H54 (cell line): ENCODE measurements at places on chromosomes 7 and 10.
A peak's percentile ranks its signal among the peaks of the same experiment; 100 is the strongest.

DNA sequence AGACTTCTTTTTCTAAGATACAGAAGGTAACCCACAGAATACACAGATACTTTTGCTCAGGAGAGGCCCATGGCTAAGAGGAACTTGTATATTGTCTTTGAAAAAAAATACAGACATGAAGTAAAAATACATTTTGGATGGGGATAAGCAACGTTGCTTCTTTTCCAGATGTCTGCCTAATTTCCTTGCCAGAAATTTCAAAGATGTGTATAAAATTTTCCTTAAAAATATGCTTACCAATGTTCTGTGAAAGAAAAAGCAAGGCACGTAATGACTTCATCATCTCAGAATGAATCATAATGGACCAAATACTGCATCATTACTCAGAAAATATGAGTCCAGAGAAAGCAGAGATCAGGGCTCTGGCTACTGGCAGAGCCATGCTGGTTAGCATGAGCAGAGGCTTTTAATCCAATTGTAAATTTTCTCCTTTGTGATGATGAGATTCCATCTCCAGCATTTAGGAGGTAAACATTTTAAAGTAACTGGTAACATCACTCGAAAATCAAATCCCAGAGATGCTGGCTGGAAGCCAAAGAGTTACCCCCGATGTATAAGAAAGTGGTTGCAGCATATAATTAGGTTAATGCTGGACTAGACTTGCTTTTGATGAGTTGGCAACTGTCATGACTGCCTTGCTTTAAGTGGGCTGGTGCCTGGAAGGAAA lies 272.5 kb downstream of the SEMA3A start:
- no peak for DNase-seq

GRCh38 chr10:3180355-3181025 lies 7.9 kb upstream of the PITRM1 start:
- DNase-seq = no peak

DNA sequence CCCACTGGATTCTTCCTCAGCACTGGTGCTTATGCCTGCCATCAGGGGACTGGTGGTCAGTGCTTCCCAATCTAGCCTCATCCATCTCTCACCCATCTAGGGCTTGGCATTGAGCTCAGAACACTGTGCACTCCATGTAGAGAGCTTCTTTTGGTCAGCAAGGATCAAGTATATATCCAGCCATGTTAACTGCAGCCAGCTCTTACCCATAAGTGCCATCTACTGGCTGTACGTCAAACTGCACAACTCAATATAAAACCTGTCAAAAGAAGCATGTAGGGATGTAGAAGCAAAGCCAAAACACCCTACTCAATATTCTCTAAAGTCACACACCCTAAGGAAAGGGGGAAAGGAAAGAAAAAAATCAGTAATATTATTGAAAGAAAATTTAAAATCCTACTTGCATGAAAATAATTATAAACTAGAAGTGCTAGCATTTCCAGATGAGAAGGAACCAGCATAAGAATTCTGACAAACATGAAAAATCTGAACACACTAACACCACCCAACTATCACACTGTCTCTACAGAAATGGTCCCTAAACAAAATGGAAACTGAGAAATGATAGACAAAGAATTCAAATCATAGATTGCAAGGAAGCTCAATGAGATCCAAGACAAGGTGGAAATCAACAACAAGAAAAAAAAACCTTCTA lies 531.1 kb upstream of the STEAP1 start:
- DNase-seq = no peak

DNA sequence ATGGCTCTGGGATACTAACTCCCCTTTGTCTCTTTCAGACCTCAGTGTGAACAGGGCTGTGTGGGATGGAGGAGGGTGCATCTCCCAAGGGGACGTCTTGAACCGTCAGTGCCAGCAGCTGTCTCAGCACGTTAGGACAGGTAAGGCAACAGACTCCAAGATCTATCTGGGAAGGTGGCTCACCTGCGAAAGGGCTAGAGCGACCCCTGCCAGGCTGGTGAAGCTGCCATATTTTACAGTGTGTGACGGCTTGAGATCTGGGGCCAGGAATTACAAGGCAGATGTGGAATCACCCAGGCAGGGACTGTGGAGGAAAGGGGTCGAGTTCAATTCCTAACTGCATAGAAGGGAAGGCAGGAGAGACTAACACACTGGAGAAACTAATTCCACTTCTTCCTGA lies 11.2 kb downstream of the MUC17 start:
- no peak for DNase-seq

GRCh38 chr10:43796781-43797180 lies 148.1 kb upstream of the ZNF32 start:
- DNase-seq = no peak

GRCh38 chr10:81306971-81307782 lies 567.8 kb upstream of the NRG3 start:
- no peak for DNase-seq

GRCh38 chr10:114996542-114996941 lies 58.5 kb downstream of the TRUB1 start:
- DNase-seq = no peak

DNA sequence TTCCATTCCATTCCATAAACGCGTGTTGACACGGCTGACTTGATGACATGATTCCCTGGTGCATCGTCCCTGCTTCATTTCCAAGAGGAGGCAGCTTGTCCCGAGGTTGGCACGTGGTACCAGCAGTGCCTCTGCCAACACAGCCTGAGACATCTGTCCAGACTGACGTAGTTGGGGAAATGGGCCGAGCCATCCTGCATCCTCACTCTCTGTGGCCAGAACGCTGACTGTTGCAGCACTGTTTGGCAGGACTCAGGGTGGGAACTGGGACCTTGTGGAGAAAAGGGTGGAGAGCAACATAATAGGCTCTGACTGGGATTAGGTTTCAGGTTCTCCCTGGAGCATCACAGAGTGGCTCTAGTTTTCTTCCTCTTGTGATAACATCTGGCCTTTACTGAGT lies 118.6 kb upstream of the BTBD16 start:
- DNase-seq = no peak

DNA sequence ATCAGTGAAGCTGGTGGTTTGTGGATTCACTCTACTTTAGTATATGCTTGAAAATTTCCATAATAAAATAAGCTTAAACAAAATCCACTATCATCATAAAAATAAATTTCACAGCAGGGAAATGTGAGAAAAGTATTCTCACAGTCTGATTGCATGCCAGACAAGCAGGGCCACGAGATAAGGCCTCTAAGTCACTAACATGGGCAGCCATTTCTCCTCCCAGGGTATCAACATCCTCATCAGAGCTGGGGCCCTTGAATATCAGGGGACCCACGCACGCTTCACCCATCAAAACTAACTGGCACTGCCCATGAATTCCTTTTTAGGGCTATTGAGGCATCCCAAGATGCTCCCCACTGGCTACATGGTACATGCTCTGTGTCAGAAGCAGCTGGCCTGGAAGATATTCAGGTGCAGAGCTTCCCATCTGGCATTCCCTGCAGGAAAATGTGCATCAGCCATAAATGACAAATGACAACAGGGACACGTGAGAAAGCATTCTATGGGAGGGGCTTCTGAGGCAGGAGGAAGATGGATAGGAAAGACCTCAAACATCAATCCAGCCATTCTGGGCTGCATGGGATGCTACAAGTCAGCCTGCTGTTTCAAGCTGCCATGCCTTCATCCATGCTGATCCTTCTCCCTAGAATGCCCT lies 17.4 kb downstream of the CCDC6 start:
- no peak for DNase-seq

- DNase-seq = peak; percentile 26
Observed at GRCh38 chr7:144437370-144438191, 34.1 kb upstream of the NOBOX start.

GRCh38 chr10:106183041-106183440 lies 981.5 kb downstream of the SORCS1 start:
- no peak for DNase-seq

GRCh38 chr7:28077616-28078015 lies 103.0 kb downstream of the JAZF1 start:
- no peak for DNase-seq

DNA sequence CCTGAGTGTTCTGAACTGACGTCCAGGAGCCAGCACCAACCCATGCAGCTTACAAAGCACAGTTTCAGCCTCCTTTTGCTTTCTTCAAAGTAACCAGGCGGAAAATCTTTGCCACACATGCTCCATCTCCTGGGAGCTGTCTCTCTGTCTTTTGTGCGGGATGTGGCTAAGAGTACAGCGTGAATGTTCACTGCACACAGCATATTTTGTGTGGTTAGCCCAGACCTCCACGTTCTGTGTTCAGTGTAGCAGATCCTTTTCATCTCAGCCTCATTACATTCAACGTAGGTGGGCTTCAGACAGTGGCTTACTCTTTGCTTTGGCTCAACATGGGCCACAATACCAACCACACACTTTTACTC lies 200.8 kb downstream of the TNS3 start:
- DNase-seq = no peak

DNA sequence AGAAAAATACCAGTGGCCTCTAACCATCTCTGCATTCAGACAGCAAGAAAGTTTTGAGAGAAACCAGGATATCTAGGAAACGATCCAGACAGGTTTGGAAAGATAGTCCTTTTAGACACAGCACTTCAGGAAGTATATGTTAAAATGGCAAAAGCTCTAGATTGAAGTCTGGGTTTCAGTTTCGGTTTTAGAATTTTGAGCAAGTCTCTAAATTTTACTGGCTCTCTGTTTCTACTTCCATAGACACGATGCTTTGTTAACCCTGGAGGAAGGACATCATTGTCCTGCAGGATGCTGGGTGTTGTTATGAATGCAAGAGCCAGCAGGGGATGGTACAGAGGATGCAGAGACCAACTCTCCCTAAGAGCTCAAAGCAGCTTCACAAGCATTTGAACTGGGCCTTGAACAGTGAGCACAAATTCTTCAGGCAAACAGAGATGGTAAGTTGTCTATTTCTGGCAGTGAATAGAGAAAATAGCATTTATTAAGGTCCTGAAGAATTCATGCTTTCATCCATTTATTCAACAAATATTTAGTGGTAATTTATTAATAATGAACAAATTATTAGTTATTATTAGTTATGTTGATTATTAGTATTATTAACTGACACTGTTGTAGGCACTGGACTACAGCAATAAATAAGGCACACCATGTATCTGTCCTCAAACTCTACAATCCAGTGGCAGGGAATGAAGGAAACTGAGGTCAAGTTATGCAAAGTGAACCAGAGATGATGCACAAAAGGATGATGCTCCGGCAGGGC lies 152.7 kb upstream of the NRP1 start:
- DNase-seq = peak; percentile 26

GRCh38 chr7:46707973-46708372 lies 786.9 kb upstream of the IGFBP3 start:
- no peak for DNase-seq

DNA sequence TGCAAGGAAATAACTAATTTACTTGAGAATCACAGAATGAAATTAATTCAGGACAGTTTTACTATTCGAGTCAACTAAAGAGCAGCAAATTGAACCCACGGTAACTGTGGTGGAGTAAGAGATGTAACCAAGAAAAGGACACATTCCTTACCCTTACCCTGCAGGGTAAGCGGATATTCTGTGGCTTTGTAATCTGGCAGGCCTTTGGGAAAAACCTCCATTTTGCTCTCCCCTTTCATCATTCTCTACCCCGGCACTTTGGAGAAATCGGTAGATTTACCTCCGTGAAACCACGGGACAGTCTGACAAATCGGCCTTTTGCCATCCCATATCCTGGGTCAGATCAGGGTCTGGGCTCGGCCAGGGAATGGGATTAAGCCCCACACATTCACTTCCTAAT lies 18.4 kb downstream of the RCC1L start:
- DNase-seq = no peak

DNA sequence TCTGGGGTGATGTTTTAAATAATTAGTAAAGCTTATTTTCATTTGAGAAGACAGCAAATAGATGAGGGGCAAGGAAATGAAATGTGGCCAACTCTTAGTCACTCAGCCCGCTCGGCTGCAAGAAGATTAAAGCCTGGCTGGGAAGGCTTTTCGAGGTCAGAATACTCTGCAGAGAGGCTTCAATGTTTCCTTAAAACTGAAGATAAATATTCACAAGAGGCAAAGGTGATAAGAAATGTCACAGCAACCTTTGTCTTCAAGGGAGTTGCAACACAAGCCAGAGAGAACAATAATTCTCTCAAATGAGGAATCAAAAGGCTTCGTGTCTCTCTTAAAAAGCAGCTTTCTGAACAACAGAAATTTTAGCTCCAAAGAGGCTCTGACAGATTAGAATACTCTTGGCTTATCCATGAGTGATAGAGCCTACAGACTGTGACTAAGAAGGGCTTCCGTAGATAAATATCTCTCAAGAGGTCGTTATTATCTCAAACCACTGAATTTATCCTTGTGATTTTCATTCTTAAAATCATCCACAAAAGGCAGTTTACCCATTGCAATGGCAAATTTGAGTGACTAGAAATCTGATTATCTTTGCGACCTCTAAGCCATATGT lies 92.5 kb downstream of the KLF6 start:
- DNase-seq = no peak

DNA sequence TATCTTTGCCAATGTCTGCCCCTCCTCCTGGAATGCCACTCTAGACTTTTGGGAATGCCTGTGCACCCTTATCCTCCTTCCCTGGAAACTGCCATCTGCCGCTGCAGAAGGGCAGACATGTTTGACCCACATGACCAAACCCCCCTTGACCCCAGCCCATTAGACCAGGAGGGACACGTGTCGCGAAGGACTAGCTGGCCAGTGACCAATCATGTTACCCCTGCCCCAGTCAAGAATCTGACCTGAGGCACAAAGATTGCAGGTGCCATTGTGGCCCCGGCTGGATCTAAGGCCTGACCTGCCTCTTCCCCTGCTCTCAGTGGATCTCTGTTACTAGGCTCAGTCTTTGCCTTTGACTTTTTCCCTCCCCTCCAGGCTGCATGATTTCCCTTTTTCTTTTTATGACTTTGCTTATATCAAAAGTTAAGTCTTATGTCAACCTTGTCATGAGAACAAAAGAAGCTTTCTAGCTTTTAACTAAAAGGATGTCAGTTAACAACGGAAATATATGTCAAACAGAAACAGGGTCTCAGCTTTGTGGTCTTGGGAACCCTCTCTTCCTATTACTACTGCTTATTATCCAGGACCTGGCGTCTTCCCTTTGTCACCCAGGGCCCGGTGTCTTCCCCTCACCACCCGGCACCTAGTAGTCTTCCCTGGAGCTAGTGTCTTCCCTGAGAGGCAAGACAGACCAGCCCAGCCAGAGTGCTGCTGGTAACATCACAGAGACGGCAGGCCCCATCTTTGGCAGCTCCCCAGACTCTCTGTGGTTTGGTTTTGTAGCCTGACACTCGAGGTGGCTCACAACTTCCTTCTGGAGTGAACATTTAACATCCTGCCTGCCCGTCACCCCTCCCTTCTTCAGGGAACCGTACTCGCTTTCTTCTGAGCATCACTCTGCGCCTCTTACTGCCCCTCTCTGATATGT lies 24.4 kb upstream of the PPIF start:
- no peak for DNase-seq

- no peak for DNase-seq
Observed at GRCh38 chr10:131513901-131514300, 202.4 kb upstream of the TCERG1L start.

GRCh38 chr7:77202481-77202976 lies 2.9 kb upstream of the FGL2 start:
- no peak for DNase-seq

GRCh38 chr7:46569133-46569465 lies 648.0 kb upstream of the IGFBP3 start:
- peak; percentile 23 for DNase-seq
